ENCODE measurements at places on chromosomes 11 and 22. TPM values are rescaled to one million over a fixed set of nuclear protein-coding genes. Genes with fewer than 3 reads are reported as not detected.

OR51B2 gene
- polyA plus RNA-seq = not detected

ST3GAL4 gene
- polyA plus RNA-seq = 15.3 TPM

FOLR1 gene
- polyA plus RNA-seq = 50.8 TPM

MS4A18 gene
- not detected for polyA plus RNA-seq

YAP1 gene
- polyA plus RNA-seq = 221 TPM

DNAJC4 gene
- polyA plus RNA-seq = 53.4 TPM

All from left kidney (tissue), 8 donors.